ENCODE measurements at places on chromosomes 13 and 19.

DNA sequence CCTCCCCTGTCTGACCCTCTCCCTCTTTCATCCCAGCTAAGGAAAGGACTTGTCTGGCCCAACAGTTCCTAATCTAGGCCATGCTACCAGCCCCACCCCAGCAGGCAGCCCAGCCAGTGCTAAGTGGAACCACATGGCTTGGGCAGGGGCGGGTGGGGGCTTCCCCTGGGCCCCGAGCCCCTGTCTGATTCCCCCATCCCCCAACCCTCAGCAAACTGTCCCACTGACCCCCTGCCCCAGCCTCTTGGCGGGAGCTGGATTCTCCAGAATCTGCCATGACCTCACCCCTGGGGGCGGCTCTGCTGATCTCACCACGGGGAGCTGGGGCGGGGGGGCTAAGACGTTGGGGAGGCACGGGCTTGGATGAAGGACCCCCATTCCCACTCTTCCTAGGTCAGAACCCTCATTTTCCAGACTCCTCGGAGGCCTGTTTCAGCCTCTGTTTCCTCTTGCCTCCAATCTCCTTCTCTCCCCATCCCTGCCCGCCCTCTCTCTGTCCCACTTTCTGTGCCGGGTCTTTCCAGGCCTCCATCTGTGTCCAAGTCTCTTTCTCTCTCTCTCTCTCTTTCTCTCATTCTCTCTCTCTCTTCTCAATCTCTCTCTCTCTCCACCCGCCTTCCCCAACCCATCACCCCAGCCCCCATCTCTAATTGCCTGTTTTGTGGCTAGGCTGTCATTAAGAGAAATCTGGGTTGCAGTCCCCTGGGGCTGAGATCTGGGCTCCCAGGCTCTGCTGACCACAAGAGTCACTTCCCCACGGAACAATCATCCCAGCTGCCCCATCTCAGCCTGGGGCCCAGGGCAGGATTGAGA lies 2.7 kb downstream of the COL5A3 start:
- DNase-seq = no peak

GRCh38 chr19:9917321-9917720 lies 19.0 kb downstream of the OLFM2 start:
- DNase-seq = no peak

DNA sequence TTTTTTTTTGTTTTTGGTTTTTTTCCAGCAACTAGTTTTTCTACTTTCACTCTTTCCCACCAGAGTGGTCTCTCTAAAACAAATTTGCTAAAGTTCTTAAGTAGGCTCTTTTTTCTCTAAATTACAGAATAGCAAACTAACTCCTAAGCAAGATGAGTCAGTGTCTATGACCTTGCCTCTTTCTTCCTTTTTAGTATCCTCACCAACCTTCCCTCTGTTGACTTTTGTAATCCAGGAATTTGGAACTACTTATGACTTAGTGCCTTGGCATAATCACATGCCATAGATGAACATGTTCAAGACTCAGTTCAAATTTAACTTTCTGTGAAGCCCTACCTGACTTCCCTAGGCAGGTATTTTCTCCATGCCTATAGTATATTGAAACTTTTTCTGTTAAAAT lies 32.3 kb upstream of the AKAP11 start:
- DNase-seq = no peak

GRCh38 chr13:25114220-25114619 lies 18.3 kb downstream of the PABPC3 start:
- DNase-seq = peak; percentile 30

- no peak for DNase-seq
Measured at GRCh38 chr13:98778749-98779148, 26.3 kb upstream of the SLC15A1 start.
